ENCODE measurements at places on chromosomes 11 and 22.

- DNase-seq = no peak
These were observed 179.0 kb downstream of the CHST1 start for GRCh38 chr11:45486461-45486860.

- no peak for DNase-seq
These were observed 69.8 kb upstream of the PGR start for GRCh38 chr11:101199416-101199815.

GRCh38 chr22:29302681-29303465 lies 3.6 kb upstream of the GAS2L1 start:
- DNase-seq = no peak

- no peak for DNase-seq
These were observed 11.9 kb upstream of the TMPRSS4 start for GRCh38 chr11:118064956-118065355.

DNA sequence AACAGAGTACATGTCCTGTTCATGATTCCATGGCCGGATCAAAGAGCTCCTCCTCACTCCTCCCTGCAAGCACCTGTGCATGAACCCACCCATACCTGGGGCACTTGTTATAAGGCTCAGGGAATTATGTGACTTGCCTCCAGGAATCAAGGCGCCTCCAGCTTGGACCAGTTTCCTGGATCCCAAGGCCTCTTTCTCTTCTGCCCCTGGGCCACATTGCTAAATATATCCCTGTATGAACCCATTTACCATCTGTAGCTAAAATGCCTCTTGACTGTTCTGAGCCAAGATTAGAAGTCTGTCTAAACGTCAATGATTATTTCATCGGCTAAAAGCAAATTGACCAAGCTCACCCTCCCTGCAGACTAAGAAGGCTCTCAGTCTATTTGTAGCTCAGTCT lies 135.6 kb downstream of the KIRREL3 start:
- no peak for DNase-seq

DNA sequence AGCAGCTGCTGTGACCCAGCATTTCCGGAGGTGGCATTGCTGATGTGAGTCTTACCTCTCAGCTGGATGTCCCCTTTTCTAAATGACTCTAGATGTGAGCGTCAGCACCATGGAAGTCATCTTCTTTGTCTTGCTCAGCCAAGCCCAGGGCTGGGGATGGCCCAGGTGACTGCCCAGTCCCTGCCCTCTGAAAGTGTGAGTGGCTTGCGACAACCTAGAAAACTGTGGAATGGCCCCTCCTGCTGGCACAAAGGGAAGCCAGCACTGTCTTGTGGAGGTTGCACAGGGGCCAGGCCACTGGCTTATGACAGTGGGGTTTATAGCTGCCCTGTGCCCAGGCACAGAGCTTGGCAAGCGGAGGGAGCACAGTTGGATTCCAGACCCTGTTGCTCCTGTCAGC lies 6.2 kb downstream of the TUB start:
- DNase-seq = no peak

DNA sequence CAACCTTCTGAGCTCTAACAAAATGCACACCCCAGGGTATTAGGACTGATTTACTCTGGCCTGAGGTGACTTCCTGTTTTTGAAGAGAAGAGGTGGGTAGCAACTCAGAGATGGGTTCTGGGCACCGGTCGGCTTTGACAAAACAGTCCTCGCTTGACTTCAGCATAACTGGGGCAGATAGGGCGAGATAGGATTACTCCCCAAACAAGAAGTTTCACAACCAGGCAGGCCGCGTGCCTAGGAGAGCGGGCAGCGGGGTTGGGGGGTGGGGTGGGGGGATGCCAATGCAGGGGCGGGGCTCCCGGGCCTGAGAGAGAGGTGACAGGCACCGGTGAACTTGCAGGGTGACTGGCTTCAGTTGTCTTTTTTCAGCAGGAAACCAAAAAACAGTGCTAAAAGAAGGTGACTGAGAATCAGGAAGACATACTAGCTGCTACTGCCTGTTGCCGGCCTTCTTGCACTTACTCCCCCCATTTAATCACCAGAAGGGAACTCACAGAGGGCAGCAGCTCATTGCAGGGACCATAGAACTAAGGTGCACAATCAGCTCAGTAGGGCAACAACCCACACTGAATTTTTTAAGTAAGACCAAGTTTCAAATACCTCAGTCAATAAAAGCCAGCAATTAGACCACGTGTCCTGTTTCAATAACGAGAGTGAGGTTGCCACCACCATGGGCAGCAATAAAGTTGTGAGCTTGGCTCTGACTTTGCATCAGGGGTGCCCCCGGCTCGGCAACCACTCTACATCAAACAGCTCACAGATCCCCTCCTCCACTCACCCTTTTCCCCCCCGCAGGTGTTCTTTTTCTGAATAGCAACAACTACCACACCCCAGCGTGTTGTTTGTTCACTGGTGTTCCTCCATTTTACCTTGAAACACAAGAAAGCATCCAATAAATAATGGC lies 37.2 kb upstream of the ETS1 start:
- no peak for DNase-seq

DNA sequence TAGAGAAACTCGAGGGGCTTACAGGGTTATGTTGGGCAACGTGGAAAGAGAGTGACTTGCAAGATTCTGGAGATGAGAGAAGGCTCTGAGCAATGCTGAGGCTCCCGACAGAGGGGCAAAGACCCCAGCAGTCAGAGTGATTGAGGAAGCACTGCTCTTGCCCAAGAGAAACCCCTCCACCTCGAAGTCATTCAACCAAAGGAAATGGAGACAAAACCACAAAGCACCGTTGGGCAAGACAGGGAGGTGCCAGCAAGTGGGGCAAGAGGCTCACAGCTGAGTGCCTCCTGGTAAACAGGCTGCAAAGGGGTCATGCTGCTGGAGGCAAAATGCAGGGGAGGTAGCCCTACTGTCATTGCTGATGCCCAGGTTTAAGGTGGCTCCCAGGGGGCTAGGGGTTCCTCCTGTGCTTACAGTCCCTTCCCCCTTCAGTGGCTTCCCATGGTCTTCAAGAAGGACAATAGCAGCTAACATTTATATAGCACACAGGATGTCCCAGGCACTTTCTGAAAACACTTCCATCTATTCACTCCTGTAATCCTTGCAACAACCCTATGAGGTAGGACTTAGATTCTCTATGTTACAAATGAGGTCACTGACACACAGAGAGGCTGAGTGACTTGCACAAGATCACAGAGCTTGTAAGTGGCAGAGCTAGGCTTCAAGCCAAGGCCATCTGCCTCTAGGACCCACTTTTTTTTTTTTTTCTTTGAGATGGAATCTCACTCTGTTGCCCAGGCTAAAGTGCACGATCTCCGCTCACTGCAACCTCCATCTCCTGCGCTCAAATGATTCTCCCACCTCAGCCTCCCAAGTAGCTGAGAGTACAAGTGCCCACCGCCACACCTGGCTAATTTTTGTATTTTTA lies 18.1 kb upstream of the MYH9 start:
- peak; percentile 61 for DNase-seq

- DNase-seq = no peak
These were observed 3.0 kb downstream of the TMEM218 start for GRCh38 chr11:125108469-125108868.

GRCh38 chr11:62025487-62026105 lies 58.2 kb upstream of the FTH1 start:
- peak; percentile 100 for DNase-seq

Measured in fibroblast of pulmonary artery (primary cell).